NCI-H1105 (cell line): ENCODE measurements at places on chromosomes 13 and 19.

DNA sequence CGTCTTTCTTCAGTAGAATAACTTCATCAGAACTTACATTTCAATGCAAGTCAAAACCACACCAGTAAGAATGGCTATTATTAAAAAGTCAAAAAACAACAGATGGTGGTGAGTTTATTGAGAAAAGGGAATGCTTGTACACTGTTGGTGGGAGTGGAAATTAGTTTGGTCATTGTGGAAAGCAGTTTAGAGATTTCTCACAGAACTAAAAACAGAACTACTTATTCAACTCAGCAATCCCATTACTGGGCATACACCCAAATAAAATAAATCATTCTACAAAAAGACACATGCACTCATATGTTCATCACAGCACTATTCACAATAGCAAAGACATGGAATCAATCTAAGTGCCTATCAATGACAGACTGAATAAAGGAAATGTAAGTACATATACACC is 231.2 kb downstream of the NHLRC3 start:
- no peak for DNase-seq

- no peak for DNase-seq
These were observed 118.5 kb upstream of the MIR17HG start for GRCh38 chr13:91228940-91229339.

GRCh38 chr13:90710164-90710759 is 637.2 kb upstream of the MIR17HG start:
- no peak for DNase-seq

GRCh38 chr13:76383676-76384461 is 502.3 kb downstream of the KCTD12 start:
- no peak for DNase-seq

DNA sequence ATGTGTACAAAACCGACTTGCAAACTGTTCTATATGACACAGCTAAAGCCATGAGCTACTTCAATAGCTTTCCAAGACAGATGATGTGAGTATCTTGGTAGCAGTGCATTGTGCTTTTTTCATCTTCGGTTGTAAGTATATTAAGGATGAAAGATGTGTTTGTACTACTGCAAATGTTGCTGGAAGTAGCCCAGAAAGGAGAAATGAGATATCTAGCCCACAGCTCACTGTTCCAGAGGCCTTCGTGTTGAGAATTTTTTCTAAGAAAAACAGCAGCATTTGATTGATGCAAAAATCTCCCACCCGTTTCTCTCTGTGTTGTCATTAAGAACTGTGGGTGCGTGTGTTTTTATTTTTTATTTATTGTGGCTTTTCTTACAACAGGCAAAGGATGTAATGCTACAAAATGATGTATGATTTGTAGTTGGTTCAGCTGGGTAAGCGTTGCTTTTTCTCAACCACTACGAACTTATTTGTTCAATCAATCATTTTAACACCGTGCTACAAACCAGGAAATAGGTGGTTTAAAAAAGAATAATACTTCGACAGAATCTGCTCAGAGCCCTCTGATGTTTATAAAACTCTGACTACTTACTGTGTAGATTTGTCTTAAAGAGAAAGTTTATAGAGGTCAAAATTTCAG is 41.6 kb upstream of the RFC3 start:
- no peak for DNase-seq

DNA sequence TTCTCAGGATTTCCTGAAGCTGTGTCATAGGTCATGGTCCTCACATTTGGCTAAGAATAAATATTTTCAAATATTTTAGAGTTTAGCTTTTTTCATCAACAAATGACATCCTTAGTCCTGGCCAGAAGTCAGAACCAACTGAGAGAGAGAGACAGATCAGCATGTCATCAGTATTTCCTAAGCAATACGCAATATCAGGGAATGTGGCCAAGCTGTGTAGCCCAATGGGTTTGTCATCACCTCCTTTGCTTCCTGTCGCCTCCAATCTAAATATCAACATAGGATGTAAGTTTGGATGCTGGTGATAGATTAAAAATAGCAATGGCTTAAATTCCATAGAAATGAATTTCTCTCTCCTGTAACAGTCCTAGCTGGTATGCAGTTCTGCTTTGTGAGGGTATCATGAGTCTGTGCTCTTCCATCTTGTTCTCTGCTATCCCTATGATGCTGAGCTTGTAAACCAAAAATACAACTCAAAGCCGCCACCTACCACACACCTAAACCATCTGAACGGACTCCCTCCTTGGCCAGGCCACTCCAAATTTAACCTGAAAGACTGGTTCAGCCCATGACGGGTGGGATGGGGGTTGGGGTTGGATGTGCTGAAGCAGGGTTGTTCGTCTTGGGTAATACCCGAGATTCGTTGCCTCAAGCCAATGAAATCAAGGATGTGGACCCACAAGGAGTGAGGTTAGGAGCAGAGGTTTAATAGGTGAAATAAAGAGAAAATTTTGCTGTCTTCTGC is 10.0 kb upstream of the IGSF23 start:
- DNase-seq, result no peak

DNA sequence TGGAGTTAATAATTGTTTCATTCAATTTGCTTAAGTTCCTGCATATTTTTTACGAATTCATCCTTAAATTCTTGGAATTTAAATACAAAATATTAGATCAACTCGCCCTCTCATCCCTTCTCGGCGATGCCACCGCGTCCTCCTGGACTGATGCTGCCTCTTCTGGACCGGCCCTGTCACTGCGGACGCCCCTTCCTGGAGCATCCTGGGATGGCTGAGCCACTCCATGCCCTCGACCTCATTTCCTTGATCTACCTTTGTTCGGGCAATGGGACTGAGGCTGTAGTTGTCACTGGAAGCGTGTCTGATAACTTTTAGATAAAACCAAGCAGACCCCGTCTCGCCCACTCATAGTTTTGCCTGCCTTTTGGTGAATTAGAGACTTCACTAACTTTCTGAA is 283.7 kb downstream of the TEX29 start:
- no peak for DNase-seq

- peak; percentile 22 for DNase-seq
These were observed 51.2 kb downstream of the NLRP12 start for GRCh38 chr19:53772943-53773342.

GRCh38 chr19:16814526-16815100 is 14.6 kb upstream of the SIN3B start:
- no peak for DNase-seq
